BE2C (cell line): ENCODE measurements at places on chromosomes 5 and 9.

DNA sequence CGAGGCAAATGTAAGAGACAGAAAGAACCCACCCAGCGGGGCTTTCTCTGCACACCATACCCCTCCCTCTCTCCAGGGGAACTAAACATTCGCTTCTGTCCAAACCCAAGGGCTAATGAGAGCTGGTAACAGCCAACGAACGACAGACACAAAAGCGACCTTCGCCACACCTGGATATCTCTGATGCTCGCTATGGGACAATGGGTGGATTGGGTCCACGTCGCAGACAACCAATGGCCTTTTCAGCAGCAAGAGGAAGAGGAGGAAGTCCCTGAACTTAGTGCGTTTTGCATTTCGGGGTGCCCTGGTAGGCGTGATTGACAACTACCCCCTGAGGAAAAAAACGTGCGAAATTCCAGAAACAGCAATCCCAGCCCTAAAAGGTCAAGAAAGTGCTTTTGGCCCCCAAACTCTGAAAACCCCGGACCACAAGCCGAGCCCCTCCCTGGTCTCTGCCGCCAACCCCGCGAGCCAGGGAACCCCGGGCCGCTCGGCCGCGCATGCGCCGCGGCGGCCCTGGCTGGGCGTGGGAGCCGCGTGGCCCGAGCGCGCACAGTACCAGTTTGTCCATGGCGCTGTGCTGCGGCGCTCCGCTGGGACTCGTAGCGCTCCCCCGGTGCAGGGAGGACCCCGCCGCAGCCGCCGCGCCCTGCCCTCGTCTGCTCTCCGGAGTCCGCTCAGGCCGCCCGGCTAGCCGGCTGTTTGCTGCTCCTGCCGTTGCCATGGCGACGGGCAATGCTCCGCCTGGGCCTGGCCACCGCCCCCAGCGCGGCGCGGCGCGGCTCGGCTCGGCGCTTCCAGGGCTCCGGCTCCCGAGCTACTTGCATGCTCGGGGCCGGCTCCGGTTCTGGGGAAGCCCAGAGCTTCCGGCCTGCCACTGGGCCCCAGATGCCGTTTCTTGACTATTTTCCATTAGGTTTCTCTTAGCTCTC lies 66.9 kb upstream of the DNAH5 start:
- peak; percentile 97 for DNase-seq

DNA sequence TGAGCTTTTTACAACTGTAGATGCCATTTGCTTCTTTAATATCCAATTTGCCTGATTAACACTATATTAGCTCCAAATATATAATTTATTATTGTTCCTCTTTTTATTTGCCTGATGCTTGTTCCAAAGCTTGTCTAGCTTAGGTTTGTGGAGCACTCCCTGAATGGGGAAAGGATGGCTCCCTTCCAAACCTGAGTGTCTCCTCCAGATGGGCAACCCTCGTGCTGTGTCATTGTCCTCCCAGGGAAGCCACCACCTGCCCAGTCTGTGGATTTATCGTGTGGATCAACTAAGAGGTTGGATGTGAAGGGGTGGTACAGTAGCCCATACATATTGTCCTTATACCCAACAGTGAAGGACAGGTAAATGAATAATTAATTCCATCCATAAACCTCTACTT lies 404.9 kb downstream of the CDK5RAP2 start:
- no peak for DNase-seq

DNA sequence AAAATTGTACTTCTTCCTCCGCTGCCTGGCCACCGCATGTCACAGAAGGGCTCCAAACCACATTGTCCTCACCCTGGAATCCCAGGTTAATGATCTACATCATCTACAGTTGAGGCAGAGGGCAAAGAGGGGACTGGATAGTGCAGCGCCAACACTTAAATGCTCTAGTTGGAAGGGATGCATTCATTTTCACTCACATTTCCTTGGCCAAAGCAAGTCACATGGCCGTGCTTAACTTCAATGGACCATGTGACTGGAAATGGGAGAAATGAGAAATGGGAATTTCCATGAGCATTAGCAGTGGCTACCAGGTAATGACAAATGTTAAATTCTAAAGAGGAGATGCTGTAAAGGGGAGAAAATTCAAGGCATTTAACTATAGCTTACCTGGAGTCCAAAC lies 13.3 kb upstream of the GNAQ start:
- no peak for DNase-seq

DNA sequence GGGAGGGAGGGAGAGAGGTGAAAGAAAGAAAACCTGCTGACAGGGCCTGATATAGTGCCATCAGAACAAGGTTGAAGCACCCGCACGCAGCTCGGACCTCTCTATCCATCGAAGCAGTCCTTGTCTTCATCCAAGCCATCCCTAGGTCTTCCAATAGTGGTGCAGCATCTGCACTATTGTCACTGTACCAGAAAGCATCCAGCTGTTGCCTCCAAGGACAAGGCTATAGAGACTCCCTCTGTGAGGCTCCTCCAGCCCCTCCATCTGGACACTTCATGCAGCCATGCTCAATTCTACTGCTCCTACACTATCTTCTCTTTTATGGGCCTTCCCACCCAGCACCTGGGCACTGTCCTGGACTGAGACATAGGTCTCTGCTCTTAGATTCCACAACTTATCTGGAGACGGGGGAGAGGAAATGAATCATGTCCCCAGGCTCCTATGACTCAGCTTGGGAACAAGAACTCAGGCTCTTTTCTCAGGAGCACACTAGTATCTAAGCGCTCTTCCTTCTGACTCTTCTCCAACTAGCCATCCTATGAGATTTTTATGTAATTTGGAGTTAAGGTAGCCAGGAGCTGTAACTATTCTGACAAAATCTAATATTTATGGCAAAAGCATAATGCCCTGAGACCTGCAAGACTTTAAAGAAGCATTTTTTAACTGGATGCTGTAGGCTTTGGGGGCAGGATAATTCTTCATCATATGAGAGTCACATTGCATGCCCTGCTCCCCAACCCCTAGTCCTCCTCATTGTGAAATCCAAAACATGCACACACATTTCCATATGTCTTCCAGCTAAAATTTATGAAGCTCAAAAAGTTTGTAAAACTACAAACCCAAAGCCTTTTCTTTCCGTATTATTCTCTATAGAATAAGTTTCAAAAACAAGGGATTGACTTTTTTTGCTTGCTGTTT lies 446.8 kb downstream of the CCDC171 start:
- no peak for DNase-seq
